A172 (cell line): ENCODE measurements at places on chromosomes 16 and 17. TPM values are rescaled to one million over a fixed set of nuclear protein-coding genes. Genes with fewer than 3 reads are reported as not detected.

Gene ETV4
- 13.4 and 14.4 TPM in 2 replicates for total RNA-seq

DNA sequence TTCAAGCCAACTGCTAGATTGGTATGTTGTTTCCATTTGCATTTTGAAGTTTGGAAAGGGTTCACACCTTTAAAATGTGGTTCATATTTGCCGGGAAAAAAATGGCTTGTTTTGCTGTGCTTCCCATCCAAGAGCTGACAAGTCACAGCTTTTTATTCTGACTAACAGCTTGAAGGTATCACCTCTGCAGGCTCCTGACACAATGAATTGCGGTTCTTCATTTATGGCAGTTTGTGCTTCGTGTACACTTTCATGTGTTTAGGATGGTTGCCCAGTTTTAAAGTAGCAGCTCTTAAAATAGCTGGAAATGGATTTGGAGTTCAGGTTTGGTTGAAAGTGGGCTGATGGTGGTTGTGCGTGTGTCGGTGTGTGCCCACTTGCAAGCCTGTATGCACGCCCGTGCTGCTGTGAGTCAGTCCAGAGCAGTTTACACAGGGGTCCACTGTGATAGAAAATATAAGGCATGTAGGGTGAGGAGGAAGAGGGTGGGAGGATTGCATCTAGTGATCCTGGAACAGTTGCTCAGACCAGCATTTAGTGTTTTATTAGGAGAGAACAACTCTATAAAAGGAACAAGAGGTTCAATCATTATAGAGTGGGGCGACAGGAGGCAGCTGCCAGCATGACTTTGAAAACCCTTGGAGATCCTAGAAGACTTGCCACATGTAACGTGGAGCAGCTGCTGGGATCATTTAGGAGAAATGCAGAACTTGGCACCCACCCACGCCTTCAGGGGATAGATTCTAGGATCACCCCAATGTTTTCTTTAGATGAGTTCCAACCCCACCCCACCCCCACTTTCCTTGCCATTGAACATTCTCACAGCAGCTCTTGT lies 108.0 kb upstream of the TBX2 start:
- DNase-seq, result no peak

GRCh38 chr16:83954577-83955016 lies 1.6 kb downstream of the OSGIN1 start:
- DNase-seq, result peak; percentile 76

DNA sequence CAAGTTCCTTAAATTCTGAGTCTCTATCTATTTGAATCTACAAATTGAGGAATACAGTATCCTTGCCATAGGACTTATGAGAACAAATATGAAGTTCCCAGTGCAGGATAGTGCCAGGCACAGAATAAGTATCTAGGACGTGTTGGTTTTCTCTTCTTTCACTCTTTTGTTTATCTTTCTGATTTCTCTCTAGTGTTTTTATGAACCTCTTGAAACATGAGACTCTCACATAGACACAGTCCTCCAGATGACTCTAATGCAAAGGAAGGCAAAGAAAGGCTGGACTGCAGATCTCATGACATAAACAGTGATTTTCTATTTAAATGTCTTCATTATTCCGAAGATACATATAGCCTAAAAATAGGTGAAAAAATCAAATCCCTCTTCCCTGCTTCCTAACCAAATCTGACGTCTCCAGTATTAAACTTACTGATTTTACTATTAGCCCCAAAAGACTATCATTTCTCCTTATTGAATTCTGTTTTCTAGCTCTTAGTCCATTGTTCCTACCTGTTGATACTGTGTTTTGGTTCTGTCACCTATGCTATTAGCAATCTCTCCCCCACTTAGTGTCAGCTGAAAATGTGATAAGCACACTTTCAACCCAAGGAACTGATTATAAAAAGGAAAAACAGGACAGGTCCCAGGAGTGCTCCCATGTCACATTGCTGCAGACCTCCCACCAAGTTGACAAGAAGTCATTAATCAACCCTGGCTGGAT lies 24.9 kb upstream of the ADAMTS18 start:
- DNase-seq, result no peak
